ENCODE measurements at places on chromosomes 3 and 15. TPM values are rescaled to one million over a fixed set of nuclear protein-coding genes. Genes with fewer than 3 reads are reported as not detected.

GRCh38 chr3:36211652-36211999, 168.7 kb upstream of the STAC start:
- no peak for DNase-seq

Gene GHSR
- not detected for total RNA-seq

DNA sequence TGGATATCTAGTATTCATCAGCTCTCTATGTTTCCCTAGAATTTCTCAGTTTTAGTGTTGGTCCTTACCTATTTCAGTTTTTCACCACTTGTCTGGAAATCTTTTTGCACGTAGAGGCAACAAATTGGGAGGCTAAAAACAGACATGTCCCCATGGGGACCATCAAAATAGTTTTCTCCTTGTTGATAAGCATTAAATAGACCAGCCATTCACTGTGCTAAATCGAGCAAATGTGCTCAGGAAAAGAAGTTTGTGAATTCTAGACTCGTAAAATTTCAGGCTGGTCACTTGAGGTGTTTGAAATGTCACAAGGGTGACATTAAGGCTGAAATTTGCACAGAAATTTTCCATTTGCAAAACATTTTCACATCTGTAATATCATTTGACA, 102.6 kb downstream of the SPATA16 start:
- no peak for DNase-seq

Gene SAMMSON
- not detected for total RNA-seq

- no peak for DNase-seq
Measured at GRCh38 chr15:94004697-94005096, 226.7 kb upstream of the MCTP2 start.

DNA sequence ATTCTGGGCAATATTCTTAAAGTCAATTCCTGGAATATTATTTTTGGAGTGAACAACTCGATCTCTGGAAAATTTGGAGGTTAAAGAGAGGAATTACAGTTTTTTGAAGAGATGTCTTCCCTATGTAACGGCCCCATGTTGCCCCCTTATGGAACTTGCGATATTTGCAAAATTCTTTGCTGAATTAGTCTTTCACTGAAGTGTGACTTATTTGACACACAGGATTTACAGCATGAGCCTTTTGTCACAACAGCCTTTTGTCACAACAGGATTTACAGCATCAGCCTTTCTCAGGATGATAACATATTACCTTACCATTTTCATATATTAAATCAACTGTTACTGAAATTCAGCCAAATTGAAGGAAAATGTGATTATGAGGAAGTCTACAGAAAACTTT, 37.8 kb upstream of the SPTSSB start:
- no peak for DNase-seq

Gene PCNP
- 80.3 TPM for total RNA-seq

Gene NMD3
- total RNA-seq = 139 TPM
